ENCODE measurements at places on chromosomes 6 and 20.

DNA sequence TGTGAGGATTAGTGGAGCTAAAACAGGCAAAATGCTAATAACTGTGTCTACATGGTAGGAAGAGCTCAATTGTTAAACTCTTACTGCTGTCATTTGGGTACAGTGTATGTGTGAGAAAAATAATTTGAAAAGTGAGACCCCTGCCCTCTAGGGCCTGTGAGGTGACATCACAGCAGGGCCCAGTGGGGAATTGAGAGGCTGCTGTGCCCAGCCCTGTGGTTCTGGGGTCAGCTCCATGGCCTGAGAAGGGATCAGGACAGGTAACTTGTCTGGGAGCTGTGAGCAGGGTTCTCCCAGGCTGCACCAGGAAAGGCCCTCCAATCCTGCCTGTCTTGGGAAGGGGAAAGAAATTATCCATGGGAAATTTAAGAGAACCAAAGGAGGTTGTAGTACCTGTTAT is 1.3 kb downstream of the SIRPB1 start:
- DNase-seq = no peak

GRCh38 chr20:45049438-45049837 is 51.5 kb downstream of the KCNS1 start:
- no peak for DNase-seq

DNA sequence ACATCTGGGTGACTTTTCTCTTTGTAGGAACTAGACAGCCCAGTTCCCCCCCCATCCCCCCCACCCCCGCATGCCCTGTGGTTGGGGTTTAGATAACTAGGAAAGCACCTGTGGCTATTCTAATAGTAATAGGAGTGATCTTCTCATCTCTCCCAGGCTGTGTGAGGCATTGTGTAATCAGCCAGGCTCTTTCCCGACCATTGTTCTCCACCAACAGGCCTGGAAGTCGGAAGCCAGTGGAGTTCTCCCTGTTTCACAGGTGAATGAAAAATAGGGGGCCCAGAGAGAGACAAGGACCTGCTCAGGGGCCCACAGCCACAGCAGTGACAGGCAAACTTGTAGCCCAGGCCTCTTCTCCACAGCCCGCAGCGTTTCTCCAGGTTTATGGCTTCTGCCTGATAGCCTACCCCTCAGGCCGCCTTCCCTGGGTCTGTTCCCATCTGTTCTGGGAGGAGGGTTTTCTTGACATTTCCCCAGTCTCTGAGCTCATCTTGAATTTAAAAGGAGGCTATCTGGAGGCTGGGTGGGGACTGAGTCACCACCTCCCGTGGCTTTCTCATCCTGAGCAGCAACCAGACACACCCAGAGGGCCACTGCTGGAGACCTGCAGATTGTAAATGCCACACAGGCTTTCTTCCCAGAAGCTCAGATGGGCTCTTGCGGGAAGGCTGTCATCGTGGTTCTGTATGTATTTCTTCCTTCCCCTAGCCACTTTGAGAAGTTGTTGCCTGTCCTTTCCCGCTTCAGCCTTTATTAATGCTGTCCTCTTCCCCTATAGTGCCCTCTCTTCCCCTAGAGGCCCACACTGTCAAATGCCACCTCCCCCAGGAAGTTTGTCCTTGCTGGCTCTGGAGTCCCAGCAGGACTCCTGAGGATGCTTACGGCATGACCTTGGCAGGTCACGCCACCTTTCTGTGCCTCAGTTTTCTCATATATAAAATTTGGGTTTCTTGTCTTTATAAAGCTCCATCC is 75.9 kb upstream of the MYL9 start:
- no peak for DNase-seq

GRCh38 chr6:69391106-69391505 is 405.7 kb downstream of the LMBRD1 start:
- DNase-seq = no peak

DNA sequence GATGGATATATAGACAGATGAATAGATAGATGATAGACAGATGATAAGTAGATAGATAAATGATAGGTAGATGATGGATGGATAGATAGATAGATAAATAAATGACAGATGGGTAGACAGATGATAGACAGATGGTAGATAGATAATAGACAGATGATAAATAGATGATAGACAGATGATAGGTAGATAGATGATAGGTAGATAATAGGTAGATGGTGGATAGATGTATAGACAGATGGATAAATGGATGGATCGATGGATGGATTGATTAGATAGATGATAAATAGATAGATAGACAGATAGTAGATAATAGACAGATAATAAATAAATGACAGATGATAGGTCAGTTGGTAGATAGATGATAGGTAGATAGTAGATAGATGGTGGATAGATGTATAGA is 212.7 kb downstream of the NFATC2 start:
- DNase-seq = no peak

- DNase-seq = no peak
These were observed 11.2 kb downstream of the ZBTB2 start for GRCh38 chr6:151379933-151380847.

DNA sequence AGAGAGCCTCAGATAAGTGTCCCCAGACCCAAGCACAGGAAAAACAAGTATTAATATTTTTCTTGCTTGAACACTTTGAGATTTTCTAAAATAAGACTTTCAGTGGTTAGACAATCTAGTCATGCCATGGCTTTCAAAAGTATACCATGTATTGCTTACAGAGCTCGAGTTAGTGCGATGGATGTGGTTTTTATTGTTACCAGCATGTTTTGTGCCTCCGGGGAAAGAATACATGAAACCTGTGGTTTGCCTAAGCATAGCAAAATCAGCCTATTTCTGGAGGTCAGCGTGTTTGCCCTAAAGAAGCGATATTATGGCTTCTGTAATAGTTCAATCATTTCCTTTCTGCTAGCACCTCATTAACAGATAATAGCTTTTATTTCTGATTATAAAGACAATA is 21.6 kb downstream of the RIN2 start:
- DNase-seq = no peak

- DNase-seq = peak; percentile 79
These were observed 7.1 kb upstream of the ABHD16B start for GRCh38 chr20:63854069-63854765.
